Mesangial cell (primary cell): ENCODE measurements at places on chromosomes 5 and 9. TPM values are rescaled to one million over a fixed set of nuclear protein-coding genes. Genes with fewer than 3 reads are reported as not detected.

CACFD1 gene
- 6.5 and 29.3 TPM in 2 replicates for total RNA-seq

STPG3 gene
- total RNA-seq: not detected in 2 replicates

DNAJC21 gene
- total RNA-seq: 6.6 and 8.5 TPM in 2 replicates

ACTBL2 gene
- total RNA-seq: 6.7 and 16.5 TPM in 2 replicates

TLX3 gene
- total RNA-seq: not detected in 2 replicates

ADAMTS16 gene
- total RNA-seq: 8.6 and 11.7 TPM in 2 replicates

MARCHF11 gene
- not detected in 2 replicates for total RNA-seq

FAM169A gene
- total RNA-seq: 4.3 and 9.8 TPM in 2 replicates

MIGA2 gene
- 21.2 and 22.8 TPM in 2 replicates for total RNA-seq

KCTD16 gene
- total RNA-seq: 0.13 and 1.1 TPM in 2 replicates

BTNL8 gene
- not detected in 2 replicates for total RNA-seq

TSSK1B gene
- total RNA-seq: under 0.01 TPM in 1 of 2 replicates, not detected in the other

CDK9 gene
- total RNA-seq: 24.3 and 44.4 TPM in 2 replicates

PTPN3 gene
- total RNA-seq: 11.4 and 19.0 TPM in 2 replicates

HK3 gene
- total RNA-seq: not detected in 2 replicates

OMD gene
- not detected in 2 replicates for total RNA-seq

GMCL2 gene
- total RNA-seq: not detected in 2 replicates

ADAMTSL2 gene
- total RNA-seq: under 0.01 and 0.25 TPM in 2 replicates

GPR151 gene
- not detected in 2 replicates for total RNA-seq

NTNG2 gene
- under 0.01 and 1.1 TPM in 2 replicates for total RNA-seq

PCDHB9 gene
- 0.25 TPM in 1 of 2 replicates, not detected in the other for total RNA-seq

DIMT1 gene
- total RNA-seq: 30.3 and 33.4 TPM in 2 replicates

SOX30 gene
- total RNA-seq: 0.33 and 0.51 TPM in 2 replicates

NKD2 gene
- total RNA-seq: 0.13 TPM in 1 of 2 replicates, not detected in the other

TCF7 gene
- 2.6 and 2.8 TPM in 2 replicates for total RNA-seq

GFPT2 gene
- total RNA-seq: 14.2 and 18.6 TPM in 2 replicates

PURA gene
- total RNA-seq: 2.3 and 4.4 TPM in 2 replicates

POLR3G gene
- total RNA-seq: 5.6 and 11.6 TPM in 2 replicates

KIF20A gene
- 4.8 and 102 TPM in 2 replicates for total RNA-seq

GLRA1 gene
- total RNA-seq: not detected in 2 replicates

OTP gene
- total RNA-seq: not detected in 2 replicates

IL7R gene
- 1.1 and 2.8 TPM in 2 replicates for total RNA-seq
